ENCODE measurements at places on chromosomes 2 and 18.

- DNase-seq, result no peak
These were observed 4.9 kb downstream of the DCC start for GRCh38 chr18:52344881-52345280.

DNA sequence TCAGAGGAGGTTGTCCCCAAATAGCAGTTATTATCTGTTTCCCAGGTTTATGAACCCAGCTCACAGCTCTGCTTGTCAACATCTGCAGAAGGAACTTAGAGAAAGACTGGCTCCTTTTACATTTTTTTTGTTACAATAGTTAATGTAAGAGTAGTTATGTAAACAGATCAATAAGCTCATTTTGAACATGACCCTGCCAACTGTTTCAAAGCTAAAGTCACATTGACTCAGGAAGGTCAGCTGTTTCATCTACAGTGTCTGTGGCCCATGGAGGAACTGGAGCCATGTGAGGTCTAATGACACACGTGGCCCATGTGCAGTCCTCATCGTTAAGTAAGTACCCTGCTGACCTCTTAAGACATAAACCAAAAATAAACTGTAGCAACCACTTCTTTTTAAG is 97.1 kb downstream of the SH3RF3 start:
- no peak for DNase-seq

- no peak for DNase-seq
These were observed 2.4 kb upstream of the ARID5A start for GRCh38 chr2:96534141-96534540.

GRCh38 chr2:115129536-115129935 is 687.1 kb downstream of the DPP10 start:
- DNase-seq, result no peak

- no peak for DNase-seq
These were observed 301.7 kb downstream of the PAX3 start for GRCh38 chr2:221997100-221997499.

GRCh38 chr18:79872527-79873444 is 75.0 kb downstream of the KCNG2 start:
- DNase-seq, result no peak

DNA sequence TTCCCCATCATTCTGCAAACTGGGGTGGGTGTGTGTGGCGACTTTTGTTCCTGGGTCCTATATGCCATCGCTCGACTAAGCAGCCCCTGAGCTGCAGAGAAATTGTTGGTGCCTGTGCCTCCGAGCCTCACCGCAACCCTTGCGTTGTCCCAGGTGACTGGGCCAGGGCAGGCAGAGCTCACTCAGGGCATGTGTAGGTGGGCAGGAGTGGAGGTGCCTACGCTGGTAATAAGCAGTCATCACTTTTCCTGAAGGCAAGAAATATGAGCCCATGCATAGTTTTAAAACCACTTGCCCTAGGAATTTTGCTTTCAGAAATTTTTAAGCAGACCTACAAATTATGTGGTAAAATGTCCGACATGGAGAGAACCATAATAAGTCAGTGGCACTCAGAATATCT is 197.8 kb downstream of the SMAD7 start:
- no peak for DNase-seq

Measured in NCI-H774 (cell line).